ENCODE measurements at places on chromosomes 13 and 19.

GRCh38 chr13:111034811-111035210 lies 80.3 kb upstream of the ARHGEF7 start:
- DNase-seq: no peak

DNA sequence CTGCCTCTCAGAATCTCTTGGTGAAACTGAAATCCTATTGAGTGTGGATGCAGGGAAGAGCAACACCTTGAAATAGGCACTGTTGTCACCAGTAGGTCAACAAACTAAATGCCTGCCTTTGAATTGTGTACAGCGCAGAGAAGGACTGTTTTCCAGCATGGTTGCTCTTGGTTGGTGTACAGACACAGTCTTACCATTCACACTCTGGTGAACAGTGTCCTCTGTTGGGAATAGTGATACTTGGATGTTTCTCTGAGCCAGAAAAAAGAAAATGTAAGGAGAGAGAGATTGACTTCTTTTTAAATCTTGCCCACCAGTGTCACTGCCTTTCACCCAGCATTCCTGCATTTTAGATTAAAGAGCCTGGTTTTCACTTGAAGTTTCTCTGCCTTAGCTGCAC lies 179.7 kb downstream of the STK24 start:
- DNase-seq: no peak

- DNase-seq: no peak
Measured at GRCh38 chr13:109764470-109765291, 21.7 kb downstream of the IRS2 start.

DNA sequence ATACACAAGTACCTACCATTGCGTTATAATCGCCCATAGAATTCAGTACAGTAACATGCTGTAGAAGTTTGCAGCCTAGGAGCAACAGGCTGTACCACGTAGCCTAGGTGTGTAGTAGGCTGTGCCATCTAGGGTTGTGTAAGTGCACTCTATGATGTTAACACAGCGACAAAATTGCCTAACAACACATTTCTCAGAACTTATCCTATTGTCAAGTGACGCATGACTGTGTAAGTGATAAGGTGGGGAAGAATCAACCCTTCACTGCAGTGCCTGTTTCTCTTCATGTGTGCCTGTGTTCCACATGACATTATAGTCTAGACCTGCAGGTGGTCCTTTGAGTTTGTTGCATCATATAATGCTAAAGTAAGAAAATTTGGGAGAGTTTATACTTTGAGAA lies 94.0 kb downstream of the PCDH9 start:
- DNase-seq: no peak

DNA sequence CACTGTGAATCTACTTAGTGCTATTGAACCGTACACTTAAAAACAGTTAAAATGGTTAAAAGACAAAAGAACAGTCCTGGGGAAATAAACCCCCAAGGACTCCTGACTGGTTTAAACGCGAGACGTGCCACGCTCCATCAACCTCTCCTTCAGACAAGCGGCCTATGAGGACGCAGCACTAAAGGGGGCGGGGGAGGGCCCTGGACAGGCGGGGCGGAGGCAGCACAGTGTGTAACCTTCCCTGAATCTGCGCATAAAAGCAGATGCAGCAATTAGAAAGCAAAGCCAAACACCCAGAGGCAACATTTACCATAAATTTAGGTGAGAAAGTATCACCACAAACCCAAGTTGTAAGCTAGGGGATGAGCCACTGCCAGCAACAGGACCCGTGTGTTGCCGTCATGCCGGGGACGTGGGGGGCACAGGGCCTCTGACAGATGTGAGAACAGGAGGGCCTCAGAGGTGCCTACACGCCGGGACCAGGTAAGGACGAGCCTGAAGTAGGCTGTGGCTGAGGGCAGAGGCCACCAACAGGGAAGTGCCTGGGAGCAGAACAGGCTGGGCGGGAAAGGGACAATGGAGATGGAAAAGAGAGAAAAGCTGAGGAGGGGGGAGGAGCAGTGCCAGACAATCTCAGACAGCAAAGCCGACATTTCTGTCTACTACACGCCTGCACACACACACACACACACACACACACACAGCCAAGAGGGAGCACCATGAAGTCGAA lies 15.3 kb upstream of the ADPRHL1 start:
- DNase-seq: no peak

GRCh38 chr19:31285744-31286143 lies 63.5 kb downstream of the TSHZ3 start:
- DNase-seq: no peak

- no peak for DNase-seq
Measured at GRCh38 chr13:87779426-87779825, 108.3 kb downstream of the SLITRK5 start.

Data from PC-9 (cell line).